ENCODE measurements at places on chromosomes 4 and X.

DNA sequence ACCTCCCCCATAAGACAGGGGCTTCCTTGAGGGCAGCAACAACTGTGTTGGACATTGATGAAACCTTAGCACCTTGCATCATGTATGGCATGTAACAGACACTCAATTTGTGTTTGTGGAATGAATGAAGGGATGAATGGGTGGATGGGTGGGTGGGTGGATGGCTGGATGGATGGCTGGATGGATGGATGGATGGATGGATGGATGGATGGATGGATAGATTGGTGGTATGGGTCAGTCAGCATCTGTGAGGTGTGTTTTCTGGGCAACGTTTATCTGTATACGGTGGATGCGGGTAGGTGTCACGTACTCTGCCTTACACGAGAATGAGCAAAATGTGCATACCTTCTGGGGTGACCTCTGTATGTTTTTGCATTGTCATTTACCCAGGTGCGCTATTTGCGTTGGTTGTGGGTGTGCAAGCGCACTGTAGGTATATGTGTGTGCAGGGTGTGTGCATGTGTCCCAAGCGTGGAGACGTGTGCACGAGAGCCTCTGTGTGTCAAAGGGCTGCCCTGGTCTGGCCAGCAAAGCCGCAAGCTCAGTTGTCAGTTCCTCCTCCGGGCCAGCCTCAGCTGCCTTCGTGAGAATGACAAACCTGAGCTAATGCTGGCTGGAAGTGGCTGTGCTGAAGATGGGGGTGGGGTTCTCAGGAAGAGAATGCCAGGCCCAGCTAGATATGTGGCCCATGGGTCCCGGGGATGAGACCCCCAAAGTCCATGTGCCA lies 26.5 kb downstream of the ELF4 start:
- DNase-seq = no peak

DNA sequence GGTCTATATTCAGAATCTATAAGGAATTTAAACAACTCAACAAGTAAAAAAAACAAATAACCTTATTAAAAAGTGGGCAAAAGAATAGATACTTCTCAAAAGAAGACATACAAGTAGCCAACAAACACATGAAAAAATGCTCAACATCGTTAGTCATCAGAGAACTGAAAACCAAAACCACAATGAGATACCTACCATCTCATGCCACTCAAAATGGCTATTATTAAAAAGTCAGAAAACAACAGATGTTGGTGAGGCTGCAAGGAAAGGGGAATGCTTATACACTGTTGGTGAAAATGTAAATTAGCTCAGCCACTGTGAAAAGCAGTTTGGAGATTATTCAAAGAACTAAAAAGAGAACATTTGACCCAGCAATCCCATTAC lies 201.6 kb downstream of the QDPR start:
- no peak for DNase-seq

DNA sequence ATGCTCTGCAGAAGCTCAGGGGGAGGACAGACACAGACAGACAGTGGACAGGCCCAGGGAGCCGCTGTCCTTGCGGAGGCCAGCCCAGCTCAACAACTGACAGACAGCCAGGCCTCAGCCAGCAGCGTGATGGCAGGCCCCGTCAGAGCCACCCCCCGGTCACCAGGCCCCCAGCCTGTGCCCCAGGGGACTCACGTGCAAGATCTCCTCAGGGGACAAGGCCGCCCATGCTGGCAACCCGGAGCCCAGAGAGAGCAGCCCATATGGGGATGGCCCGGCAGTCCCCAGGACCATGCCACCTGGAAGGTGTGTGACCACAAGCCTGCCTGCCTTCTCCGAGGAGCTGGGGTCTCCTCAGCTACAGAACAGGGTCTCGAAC lies 28.0 kb upstream of the MXD4 start:
- DNase-seq = no peak

GRCh38 chrX:114841051-114841450 lies 176.4 kb downstream of the IL13RA2 start:
- DNase-seq = no peak

DNA sequence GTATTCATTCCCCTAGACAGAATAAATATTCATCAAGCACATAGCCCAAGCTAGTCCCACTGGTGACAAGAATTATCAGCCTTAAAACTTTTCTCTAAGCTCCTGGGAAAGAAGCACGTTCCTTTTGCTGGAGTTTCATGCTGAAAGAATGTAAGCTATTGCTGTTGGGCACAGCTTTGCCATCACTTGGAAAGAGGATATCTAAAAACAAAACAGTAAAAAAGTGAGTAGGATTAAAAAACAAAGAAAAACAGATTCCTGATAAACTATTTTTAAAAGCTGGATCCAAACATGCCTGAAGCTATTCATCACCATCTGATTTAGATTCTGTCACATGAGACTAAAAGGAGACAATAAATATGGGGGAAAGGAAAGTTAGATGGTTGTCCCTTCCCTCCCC lies 176.8 kb downstream of the SCFD2 start:
- DNase-seq = no peak

DNA sequence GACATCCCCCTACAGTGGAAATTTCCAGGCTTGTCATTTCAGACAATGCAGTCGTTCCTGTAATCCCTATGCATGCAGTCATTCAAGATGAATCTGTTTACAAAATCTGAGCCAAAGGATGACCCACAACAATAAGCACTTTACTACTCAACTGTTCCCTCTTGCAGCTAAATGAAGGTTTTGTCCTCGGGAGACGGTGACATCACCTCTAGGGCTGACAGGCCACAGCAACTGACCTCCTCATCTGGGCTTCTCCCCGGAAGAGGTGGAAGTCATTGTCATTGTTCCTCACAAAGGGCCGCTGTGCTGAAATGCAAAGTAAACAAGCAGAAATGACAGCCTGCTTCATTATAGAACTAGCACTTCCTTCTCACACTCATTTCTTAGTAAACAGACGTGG lies 29.2 kb downstream of the CLRN2 start:
- peak; percentile 74 for DNase-seq

All from head of caudate nucleus (tissue), 42 donors.